Stimulated activated CD4-positive, alpha-beta T cell treated with anti-CD3 and anti-CD28 coated beads, Interleukin-12 subunit alpha, Interleukin-12 subunit beta, amount 100 ng/mL, for 24 hours (primary cell): ENCODE measurements at places on chromosomes 7 and 10.

- no peak for DNase-seq
These were observed 161.6 kb downstream of the PKD1L1 start for GRCh38 chr7:47786557-47787248.

DNA sequence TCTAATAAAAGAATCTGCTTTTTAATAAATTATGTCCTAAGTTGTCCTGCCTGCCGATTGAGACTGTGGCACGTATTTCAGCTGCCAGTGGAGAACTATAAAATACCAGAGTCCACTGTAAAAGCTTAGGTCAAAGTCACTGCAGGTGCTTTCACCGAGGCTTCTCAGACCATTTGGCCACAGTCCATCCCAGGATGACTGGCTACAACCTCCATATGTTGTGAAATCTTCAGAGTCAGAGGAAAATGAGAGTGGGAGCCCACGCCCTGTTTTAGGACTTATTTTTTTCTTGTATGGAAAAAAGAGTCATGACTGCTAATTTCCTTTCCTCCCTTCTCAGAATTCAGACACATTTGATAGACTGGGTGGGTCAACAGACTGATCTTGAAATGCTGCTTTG is 182.9 kb downstream of the ANK3 start:
- no peak for DNase-seq

DNA sequence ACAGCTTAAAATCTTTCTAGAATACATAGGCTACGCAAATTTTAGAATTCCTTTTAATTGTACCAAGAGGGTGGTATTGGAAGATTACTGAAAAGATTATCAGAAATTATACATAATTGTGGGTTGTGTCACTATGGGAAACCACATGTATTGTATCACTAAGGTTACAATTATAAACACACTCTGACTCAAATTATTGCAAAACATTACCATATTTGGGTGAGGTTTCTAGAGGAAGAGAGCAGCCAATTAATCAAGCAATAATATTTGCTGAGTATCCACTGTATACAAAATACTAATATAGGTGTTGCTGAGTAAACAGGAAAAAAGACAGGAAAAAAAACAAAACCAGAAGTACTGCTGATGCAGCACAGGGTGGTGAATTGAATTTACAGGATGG is 3.1 kb upstream of the CAPZA2 start:
- DNase-seq: no peak

GRCh38 chr7:52547308-52547910 is 488.0 kb upstream of the POM121L12 start:
- DNase-seq: no peak

DNA sequence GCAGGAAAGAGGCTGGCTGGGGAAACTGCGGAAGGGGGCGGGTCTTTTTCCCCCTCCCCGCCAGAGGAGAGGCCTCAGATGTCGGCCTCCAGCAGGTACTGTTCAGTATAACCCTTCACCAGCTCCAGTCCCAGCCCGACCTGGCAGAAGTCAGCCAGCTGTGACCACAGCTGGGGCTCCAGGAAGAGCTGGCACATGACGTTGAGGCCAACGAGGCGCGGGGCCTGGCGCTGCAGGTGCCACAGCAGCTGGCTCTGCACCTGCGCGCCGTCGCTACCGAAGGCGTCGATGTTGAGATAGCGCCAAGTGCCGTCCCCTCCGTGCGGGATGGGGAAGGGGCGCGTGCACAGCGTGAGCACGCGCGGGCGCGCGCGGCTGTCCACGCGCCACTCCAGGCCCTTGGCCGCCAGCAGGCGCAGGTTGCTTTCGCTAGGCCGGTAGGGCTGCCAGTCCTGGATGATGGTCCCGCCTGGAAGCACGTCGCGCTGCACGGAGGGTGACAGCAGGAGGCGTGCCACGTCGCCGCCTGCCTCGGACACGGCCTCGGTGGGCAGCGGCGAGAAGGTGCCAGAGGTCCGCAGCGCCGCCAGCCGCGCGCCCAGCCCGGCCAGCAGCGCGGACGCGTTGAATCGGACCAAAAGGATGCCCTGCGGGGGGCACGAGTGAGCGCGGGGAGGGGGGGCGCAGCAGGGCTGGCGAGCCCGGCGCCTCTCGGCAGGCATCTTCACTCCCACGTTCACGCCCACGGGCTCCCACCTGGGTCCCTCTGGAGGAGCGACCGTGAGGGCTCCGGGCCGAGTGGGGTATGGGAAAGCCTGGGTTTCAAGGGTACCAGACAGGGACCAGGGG is 6.9 kb upstream of the VGF start:
- DNase-seq: no peak

DNA sequence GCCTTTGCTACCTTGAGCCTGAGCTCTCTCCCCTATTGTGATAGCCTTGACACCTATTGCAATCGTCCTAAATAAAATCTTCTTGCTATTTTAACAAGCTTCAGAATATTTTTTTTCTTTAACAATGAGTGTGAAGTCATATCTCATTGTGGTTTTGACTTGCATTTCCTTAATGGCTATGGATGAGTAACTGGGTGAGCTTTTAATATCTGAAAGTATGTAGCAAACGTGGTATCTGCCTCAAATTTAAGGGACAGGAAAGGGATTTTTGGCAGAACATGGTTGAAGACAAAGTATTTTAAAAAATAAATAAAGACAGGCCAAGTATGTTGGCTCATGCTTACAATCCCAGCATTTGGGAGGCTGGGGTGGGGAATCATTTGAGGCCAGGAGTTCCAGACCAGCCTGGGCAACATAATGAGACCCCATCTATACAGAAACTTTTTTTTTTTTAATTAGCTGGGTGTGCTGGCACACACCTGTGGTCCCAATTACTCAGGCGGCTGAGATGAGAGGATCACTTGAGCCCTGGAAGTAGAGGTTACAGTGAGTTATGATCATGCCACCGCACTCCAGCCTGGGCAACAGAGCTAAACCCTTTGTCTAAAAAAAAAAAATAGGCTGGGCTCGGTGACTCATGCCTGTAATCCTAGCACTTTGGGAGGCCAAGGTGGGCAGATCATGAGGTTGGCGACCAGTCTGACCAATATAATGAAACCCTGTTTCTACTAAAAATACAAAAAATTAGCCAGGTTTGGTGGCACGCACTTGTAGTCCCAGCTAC is 319.3 kb upstream of the NRP1 start:
- DNase-seq: no peak

DNA sequence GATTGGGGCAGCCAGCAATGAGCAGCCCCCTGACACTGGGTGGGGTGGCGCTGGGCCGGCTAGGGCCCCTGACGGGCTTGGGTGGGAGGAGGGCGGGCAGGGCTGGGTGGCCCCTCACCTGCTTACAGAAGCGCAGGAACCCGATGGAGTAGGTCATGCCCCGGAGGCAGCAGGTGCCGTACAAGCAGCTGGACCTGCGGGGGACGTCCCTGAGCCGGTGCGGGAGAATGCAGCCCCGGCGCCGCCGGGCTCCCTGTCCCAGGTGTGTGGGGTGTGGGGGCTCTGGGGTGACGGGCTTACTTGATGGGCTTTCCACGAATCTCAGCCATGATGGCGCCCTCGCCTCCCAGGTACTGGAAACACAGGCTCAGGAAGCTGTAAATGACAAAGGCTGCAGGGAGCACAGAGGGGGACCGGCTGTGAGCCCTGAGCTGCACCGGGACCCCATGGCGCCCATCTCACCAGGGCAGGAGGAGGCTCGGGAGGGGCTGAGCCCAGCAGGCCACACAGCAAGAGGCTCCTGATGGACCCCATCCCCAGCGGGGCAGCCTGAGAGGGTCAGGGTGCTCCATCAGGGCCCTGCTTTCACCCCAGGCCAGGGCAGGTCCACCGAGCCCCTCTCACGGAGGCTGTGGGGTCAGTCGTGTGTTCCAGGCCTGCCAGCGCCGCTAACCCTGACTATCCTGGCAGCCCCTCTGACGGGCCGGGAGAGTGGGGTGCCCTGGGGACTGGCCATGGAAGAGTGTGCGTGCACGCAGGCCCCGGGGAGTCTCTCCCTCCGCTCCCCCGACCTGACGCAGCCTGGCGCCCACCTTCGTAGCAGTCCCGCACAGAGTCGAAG is 5.8 kb downstream of the TMEM184A start:
- no peak for DNase-seq

DNA sequence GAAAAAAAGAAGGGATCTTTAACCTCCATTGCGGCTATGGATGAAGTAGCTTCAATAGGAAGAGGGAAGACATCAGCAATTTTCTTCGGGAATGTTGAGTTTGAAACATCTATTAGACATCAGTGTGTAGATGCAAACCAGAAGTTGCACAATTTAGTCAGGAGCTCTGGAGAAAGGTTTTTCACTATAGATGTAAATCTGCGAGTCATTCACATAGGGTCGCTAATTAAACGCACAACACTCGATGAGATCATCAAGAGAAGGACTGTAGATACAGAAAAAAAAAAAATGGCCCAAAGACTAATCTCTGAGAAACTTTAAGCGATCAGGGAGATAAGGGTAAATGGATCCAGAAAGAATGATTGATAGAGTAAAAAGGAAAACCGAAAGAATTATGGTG is 61.7 kb upstream of the TES start:
- DNase-seq: no peak

- no peak for DNase-seq
These were observed 33.3 kb downstream of the CD36 start for GRCh38 chr7:80671744-80672143.
